Activated CD4-positive, alpha-beta T cell treated with anti-CD3 and anti-CD28 coated beads for 48 hours (primary cell): ENCODE measurements at places on chromosomes 2 and 18.

- no peak for DNase-seq
Measured at GRCh38 chr2:51718881-51719280, 686.9 kb upstream of the NRXN1 start.

DNA sequence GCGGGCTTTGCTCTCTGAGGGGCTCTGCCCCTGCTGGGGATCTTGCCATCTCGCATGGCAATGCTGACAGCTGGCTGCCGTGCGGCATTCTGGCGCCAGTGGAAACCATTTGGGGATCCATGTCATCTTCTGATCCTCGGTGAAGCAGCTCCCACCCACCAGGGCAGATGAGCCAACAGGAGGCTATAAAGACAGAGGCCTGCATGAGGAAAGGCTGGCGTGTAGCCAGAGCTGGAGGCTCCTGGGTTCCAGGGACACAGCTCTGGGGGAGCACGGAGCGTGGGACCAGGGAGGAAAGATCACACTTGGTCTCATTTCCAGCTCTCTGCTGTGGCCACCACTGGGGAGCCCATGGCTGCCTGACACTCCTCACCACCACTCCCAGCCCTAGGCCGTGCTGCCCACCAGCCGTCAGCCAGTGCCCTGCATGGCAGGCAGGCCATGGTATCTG is 145.8 kb downstream of the ZFP36L2 start:
- no peak for DNase-seq

- DNase-seq, result no peak
Measured at GRCh38 chr2:225534697-225535096, 135.2 kb downstream of the NYAP2 start.

- no peak for DNase-seq
Measured at GRCh38 chr2:238882082-238882755, 34.3 kb downstream of the TWIST2 start.

DNA sequence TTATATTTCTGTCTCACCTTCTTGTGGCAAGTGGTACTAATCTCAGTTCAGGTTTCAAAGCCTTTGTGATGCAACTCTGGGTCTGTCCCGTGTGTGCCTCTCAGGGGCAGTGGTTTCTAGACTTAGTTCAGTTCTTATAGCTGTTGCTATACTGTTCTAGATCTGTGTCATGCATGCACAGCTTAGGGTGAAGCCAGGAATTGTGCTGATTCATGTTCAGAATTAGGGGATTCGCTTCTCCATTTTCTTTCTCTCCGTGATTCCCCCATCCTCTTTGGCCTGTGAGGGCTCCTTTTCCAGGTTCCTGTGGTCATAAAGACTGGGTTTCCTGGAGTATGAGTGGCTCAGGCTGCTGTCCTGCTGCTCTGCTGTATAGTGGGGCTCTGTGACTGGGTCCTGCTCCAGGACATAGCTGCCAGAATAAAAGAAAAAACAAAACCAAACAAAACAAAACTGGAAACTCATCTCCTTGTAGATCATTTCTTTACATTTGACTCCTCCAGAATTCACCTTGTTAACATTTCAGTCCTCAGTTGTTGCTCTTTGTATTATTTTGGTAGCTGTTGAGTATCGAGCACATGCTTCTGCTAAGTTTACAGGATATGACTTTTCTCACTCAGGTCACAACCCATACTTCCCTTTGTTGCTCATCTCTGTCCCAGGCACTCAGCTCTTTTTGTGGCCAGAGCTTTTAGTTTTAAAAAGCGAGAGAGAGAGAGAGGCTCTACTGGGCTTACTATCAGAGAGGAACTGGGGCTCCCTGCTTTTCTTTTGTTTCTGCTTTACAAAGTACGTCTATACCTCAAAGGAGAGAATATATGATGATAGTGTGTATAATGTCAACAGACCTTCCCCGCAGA is 34.2 kb downstream of the CERS6 start:
- DNase-seq, result peak; percentile 72

GRCh38 chr2:43944915-43945314 is 50.9 kb downstream of the LRPPRC start:
- DNase-seq, result no peak

GRCh38 chr18:70249118-70249517 is 39.7 kb upstream of the SOCS6 start:
- no peak for DNase-seq

DNA sequence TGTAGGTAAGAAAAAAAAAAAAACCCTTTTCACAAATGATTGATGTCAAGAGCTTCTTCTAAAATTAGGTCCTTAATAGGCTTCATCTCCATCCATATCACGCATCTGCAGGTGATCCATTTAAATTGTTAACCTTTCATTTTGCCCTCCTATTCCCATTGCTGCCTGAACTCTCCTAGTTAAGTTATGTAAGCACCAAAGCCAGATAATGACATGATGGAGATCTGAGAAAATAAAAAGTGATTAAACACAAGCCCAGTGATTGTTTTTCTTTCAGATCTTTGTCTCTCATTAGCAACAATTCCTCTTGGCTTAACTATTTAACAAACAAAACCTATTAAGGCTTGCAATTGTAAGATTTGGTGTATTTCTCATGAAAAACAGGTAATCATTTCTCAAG is 20.0 kb downstream of the LANCL1 start:
- no peak for DNase-seq

DNA sequence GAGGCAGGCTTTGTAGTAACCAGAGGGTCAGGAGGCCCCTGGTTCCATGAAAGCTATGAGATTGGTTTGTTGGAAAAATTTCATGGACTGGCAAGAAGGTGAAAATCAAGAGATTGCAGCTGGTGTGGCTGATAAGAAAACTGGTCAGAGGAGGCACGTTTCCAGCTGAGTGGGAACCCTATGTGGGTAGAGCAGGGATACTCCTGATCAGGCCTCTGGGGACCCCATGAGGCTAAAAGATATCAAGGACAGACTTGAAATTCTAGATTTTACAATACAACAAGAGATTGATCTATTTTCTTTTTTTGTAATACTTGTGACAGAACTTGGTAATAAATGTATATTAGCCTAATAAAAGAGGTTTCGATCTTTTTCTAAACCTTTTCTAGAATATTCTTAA is 1615.1 kb downstream of the DPP10 start:
- DNase-seq, result no peak

GRCh38 chr2:40488101-40488601 is 36.3 kb upstream of the SLC8A1 start:
- no peak for DNase-seq

DNA sequence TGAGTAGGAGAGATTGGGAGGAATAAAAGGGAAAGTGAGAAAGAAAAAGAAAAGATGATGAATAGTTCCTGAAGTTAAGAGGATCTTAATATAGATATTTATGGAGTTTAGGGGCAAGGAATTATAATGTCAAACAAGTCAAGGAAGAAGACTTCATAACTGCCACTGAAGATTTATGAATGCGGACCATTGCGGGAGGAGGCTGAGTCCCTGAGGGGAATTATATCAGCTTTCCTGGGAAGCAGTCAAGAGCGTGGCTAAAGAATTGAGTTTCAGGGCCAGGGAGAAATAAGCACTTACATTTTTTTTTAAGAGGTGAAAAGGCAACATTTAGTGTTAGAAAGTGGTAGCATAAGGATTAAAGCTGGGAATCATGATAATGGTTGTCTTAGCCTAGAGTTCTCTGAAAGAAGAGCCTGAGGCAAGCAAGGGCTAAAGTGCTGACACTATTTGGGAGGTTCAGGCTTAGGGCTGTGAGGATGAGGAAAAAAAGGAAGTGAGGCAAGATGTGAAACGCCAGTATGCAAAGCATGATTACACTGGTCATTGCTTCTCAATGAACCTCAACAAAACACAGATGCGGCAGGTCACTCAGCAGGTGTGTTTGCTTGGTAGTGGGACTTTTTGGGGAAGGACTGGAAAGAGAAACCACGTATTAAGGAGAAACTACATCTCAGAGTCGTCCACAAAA is 217.1 kb downstream of the SLC4A3 start:
- DNase-seq, result no peak

DNA sequence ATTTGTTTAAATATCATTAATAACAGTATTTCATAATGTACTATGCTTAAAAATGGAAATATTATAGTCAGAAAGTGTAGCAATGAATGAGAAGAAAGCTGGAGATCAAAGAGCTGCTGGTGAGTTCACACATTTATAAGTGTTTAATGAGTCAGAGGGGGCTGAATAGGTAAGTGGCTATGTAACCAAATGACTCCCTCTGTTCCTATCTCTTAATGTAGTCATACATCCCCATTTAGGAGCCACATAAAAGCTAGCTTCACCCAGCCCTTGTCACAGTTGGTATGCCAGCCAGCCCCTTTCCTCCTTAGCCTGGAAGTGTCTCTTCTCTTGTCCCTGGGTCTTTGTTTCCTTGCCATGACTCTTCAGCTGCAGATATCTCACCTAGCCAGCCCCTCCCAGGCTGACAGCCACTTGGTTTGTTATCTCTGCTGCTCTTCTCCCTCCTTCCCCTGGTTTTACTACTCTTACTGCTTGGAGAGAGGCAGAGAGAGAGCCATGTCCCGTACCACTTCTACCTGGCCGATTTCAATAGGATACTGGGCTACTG is 438.6 kb upstream of the HNMT start:
- DNase-seq, result no peak

DNA sequence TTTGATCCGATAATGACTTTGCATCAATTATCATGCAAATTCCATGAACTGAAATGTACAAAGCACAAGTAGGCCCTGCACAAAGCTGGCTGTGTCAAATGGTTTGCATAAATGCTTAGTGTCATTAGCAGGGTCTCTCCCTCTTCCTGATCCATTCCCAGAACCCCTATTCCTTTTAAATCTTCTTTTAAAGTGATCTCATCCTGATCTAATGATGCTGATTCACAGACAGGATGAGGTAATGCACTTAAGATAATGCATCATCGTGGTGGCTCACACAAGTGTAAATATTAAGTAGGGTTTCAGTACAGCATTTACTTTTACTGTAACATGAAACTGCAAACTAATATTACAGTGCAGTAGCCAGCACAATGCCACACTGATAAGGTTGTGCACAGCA is 304.8 kb upstream of the SOX11 start:
- no peak for DNase-seq

DNA sequence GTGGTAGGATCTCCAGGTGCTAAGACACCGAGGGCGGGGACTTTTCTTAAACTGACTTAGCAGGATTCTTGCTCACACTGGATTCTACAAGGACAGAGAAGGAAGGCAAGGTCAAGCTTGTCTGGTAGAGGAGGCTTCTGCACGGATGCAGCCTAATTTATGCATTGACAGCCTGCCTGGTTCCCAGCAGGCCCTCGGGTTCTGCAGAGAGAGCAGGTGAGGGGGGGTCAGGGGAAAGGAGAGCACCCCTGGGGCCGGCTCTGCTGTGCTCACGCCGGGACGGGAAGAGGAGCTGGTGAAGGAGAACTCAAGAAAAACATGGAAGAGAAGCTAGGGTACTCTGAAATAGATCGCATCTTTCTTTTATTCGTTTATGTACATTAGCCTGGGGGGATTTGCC is 46.4 kb downstream of the ADI1 start:
- DNase-seq, result no peak

DNA sequence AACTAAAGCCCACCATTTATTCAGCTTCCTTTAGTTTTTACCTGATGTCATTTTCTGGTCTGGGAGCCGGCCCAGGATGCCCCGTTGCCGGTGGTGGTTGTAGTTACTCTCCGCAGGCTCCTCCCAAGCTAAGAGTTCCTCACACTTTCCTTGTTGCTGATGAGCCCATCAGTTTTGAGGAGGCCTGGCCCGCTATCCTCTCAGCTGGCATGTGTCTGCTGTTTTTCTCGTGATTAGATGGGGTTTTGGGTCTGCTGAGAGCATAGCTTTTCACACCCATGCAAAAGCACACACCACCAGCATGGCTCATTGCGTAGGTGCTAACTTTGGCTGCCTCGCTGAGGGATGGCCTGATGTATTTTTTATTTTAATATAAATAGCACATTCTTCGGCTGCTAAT is 72.1 kb downstream of the PSMG2 start:
- DNase-seq, result peak; percentile 9

DNA sequence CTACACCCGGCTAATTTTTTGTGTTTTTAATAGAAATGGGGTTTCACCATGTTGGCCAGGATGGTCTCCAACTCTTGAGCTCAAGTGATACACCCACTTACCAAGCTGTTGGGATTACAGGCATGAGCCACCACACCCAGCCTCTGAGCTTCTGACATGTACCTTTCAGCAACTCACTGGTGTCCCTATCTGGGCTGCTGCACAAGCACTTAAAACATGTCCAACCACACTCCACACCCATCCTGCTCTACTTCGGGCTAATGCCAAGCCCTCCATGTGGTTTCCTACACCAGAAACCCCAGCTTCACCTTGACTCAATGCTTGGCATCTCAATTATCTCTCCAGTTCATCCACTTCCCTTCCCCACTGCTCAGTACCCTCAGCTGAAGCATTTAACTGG is 22.4 kb upstream of the ARMC9 start:
- DNase-seq, result no peak

GRCh38 chr18:58187674-58188073 is 143.6 kb downstream of the NEDD4L start:
- DNase-seq, result no peak

DNA sequence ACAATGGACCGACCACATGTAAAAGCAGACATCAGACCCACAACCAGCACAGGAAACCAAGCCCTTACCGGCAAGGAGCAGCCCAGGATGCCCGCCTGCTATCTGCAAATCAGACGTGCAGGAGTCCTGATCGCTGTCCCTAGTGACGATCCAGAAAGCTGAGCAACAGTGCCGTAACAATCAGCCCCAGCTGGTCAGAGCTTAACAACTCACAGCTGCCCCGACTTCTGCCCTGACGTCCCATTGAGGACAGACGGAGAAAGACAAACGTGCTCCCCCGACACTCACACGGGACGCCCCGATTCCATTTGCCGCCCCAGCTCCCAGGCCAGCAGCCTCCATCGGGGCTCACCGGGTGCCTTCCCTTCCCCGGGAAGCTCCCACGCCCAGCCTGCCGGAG is 39.8 kb upstream of the PXDN start:
- DNase-seq, result no peak

DNA sequence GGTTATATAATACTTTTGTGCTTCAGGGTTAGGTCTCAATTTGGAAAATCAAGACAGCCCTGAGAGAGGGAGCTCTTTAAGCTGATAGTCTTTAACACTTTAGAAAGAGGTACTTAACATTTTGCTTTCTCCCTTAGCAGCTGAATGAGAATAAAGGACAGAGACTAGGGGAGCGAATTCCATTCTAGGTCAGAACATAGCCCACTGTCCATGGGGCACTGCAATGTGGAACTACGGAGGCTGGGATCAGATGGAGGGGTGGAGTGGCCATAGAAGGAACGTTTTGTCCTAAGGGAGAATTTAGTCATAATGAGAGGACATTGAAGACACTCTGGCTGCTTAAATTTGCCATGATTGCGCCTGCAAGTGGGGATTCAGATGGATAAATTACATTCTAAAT is 794 bp downstream of the GKN2 start:
- no peak for DNase-seq

- no peak for DNase-seq
Measured at GRCh38 chr18:78731398-78732032, 248.1 kb upstream of the SALL3 start.

GRCh38 chr2:8678731-8679566 is 2.9 kb upstream of the ID2 start:
- DNase-seq, result peak; percentile 90

- no peak for DNase-seq
Measured at GRCh38 chr18:8091035-8091434, 518.2 kb upstream of the RAB12 start.

GRCh38 chr2:214549946-214550345 is 139.1 kb downstream of the VWC2L start:
- DNase-seq, result no peak
